ENCODE measurements at places on chromosomes 13 and 19. TPM values are rescaled to one million over a fixed set of nuclear protein-coding genes. Genes with fewer than 3 reads are reported as not detected.

The PLIN4 gene
- total RNA-seq: 36.8 TPM

DNA sequence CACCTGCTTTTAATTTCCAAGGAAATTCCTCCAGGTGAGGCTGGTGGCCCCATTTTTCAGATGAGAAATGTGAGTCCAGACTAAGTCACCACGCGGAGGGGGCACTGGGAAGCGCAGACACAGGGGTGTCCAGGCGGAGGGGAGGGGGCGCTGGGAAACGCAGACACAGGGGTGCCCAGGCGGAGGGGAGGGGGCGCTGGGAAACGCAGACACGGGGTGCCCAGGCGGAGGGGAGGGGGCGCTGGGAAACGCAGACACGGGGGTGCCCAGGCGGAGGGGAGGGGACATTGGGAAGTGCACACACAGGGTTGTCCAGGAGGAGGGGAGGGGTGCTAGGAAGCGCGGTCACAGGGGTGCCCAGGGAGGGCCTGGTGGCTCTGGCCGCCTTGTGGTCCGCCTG is 3.5 kb downstream of the GRK1 start:
- no peak for DNase-seq

The CYP2A7 gene
- total RNA-seq: 485 TPM

GRCh38 chr19:5832527-5833216 is 6.8 kb downstream of the FUT6 start:
- DNase-seq: no peak

The PSG6 gene
- not detected for total RNA-seq

DNA sequence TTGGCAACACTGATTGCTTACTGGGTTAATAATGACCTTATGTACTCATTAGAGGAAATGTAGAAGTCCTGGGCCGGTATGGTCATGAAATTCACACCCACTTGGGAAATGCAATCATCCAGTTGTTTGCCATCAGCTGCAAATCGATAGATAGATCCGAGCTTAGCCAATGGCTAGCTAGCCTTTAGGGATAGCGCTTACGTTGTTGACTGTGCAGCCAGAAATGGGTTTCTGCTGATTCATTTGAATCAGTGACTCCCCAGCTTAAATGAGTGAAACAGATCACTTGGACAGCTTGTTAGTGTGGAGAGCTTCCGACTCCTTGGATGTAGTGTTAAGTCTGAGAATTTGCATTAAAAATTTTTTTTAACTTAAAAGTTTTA is 11.8 kb downstream of the IL17D start:
- DNase-seq: no peak

GRCh38 chr19:45717131-45717982 is 13.3 kb downstream of the FBXO46 start:
- DNase-seq: peak; percentile 100

The TUBA3C gene
- not detected for total RNA-seq

- DNase-seq: no peak
Measured at GRCh38 chr19:32677657-32678056, 2.0 kb downstream of the RGS9BP start.

- no peak for DNase-seq
Measured at GRCh38 chr13:33105387-33106005, 89.3 kb downstream of the KL start.

The ATP12A gene
- total RNA-seq: not detected

The CLEC4G gene
- total RNA-seq: 34.3 TPM

The FFAR1 gene
- total RNA-seq: not detected

DNA sequence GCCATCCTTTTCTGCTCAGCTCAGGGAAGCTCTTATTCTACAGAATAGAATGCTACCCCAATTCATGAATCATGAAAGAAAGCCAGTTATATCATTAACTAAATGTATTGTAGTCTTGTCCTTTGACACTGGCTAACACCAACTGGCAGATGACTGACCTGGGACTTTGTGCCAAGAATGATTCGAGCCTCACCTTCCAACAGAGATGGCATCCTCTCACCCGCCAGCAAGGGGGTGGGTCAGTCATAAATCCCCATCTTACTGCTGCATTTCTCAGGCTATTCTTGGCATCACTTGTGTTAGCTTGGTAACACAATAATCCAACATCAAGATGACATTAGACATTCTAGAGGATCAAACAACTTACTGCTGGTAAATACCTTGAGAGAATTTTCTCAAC is 1239.8 kb upstream of the MIR17HG start:
- DNase-seq: no peak

GRCh38 chr13:23643338-23644125 is 73.3 kb downstream of the TNFRSF19 start:
- no peak for DNase-seq

GRCh38 chr13:56670563-56670962 is 470.2 kb upstream of the PRR20A start:
- no peak for DNase-seq

DNA sequence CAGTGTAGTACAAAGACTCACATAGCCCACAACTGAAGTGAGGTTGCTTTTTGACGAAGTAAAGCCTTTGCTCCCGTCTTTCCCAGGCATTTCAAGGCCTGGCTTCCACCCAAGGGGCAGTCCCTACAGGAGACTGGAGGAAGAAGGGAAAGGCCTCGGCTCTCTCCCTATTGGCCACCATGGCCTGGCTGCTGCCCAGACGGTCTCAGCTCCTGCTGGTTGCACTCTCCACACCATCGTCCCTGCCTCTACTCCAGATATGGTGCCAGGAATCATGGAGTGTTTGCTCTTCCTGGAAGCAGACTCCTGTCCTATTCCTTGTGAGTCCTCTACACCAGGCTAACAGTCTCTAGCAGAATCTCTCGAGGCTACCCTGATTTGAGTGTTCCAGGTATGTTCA is 124.1 kb upstream of the UQCRFS1 start:
- DNase-seq: no peak

GRCh38 chr13:45315520-45316167 is 25.3 kb downstream of the TPT1 start:
- DNase-seq: no peak

DNA sequence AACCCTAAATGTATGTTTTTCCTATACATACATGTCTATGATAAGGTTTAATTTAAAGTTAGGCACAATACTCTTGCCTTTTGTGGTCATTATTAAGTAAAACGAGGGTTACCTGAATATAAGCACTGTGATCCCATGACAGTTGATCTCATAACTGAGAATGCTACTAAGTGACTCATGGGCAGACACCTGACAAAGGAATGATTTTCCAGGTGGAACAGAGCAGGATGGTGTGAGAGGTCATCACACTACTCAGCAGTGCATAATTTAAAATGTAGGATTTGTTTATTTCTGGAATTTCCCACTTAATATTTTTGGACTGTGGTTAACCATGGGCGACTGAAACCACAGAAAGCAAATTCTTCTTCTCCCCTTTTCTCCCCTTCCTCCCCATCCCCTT is 178.9 kb downstream of the UGGT2 start:
- DNase-seq: no peak

DNA sequence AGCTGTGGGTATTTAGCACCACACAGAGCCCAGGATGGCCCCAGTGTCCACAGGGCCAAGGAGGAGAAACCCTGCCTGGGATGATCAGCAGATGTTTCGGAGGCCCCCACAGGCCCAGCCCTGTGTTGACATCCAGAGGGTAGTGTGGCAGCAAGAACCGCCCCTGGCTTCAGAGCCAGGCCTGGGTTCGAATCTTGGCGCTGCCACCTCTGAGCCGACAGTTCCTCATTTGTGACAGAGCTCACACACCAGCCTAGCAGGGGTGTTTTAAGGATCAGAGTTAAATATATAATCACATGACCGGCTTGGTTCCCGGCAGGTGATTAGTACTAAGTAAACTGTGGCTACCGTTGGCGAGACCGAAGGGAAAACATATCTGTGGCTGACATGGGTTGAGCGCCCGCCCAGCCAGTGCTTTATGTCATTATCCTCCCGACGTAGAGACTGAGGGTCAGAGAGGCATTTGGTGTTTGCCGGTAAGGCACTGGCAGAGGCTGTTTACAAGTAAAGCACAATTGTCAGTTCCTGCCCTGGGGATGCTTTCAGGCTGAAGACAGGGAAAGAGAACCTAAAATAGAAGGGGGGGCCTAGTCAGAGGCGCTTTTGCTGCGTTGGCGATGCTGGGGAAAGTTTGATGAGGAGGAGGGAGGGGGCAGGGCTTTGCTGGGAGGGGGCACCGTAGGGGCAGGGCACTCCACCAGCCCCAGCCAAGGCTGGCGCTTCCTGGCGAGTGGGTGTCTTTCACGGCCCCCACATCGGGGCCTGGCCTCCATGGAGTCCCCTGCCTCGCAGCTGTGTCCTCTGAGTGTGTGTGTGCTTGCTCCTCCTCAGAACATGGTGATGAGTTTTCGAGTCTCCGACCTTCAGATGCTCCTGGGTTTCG is 4.8 kb downstream of the PIAS4 start:
- DNase-seq: peak; percentile 68

DNA sequence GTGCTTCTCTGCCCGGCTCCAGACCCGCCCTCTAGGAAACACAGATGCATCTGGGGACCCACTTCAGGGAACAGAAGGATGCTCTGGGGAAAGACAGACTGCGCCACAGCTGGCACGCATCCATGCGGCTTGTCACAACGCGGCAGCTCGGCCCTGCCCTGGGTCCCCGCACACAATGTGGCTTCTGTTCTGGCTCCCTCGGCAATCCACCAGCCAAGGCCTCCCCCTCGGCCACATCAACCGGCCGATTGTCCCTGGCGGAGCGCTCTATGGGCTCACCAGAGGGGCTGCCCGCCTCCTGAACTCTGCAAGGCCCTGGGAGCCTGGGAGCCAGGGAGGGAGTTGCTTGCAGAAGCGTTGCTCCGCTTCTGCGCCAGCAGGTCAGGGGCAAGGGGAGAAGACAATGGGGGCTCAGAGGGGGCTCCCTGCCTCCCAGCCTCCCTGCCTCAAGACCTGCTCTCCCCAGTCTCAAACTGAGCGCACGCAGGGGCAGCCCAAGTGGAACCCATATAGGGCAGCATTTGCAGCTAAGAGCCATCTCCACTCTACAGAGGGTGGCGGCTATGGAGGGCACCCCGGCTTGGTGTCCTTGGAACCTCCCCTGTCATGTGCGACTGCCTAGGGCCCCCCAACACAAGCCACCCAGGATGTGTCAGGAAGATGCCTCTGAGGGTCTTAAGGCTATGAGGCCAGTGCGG is 37.9 kb downstream of the MLLT1 start:
- no peak for DNase-seq
